ENCODE measurements at places on chromosomes 11 and 22. TPM values are rescaled to one million over a fixed set of nuclear protein-coding genes. Genes with fewer than 3 reads are reported as not detected.
A peak's percentile ranks its signal among the peaks of the same experiment; 100 is the strongest.

DNA sequence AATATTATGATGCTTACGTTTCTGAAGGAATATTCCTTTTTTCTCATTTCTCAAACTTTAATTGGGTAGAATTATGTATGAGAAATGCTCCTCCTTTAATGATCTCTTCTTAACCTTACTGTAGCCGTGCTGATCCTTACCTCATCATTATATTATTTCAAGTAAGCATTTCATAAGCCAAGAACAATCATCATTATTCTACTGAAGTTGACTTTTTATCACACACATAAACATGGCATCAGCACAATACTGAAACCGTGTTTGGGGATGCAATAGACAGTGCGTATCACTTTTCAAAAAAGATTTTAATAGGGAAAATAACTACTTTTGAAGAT is 162.8 kb downstream of the ARHGAP42 start:
- H3K4me1 ChIP-seq = no peaks in the 10 kb centered on the region
- DNase-seq = no peak
- H3K27me3 ChIP-seq = no peaks in the 10 kb centered on the region
- no peaks in the 10 kb centered on the region for H3K36me3 ChIP-seq

DNA sequence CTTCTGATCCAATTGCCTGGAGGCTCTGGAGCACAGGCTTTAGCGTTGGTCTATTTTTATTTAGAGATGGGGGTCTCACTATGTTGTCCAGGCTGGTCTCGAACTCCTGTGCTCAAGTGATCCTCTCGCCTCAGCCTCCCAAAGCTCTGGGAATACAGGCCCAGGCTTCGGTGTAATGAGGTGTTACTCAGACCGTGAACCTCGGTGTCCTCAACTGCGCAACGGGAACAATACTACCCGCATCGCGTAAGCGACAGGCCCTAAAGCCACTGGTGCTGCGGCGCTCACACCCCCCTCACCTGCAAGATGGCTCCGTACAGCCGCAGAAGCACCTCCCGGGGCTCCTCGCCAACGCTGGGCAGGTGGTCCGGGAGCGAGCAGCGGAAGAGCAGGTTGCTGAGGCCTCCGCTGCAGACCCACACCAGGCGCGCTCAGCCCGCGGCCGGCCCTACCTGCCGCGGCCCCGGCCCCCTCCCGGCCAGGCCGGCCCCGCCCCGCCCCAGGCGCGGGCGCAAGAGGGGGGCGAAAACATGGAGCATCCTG is 628 bp downstream of the CHKB start:
- DNase-seq = no peak
- peaks cover 4% of the 10 kb centered on the region for H3K36me3 ChIP-seq
- no peak overlapping the region for H3K27ac ChIP-seq
- peaks cover 2% of the 10 kb centered on the region for H3K4me1 ChIP-seq

DNA sequence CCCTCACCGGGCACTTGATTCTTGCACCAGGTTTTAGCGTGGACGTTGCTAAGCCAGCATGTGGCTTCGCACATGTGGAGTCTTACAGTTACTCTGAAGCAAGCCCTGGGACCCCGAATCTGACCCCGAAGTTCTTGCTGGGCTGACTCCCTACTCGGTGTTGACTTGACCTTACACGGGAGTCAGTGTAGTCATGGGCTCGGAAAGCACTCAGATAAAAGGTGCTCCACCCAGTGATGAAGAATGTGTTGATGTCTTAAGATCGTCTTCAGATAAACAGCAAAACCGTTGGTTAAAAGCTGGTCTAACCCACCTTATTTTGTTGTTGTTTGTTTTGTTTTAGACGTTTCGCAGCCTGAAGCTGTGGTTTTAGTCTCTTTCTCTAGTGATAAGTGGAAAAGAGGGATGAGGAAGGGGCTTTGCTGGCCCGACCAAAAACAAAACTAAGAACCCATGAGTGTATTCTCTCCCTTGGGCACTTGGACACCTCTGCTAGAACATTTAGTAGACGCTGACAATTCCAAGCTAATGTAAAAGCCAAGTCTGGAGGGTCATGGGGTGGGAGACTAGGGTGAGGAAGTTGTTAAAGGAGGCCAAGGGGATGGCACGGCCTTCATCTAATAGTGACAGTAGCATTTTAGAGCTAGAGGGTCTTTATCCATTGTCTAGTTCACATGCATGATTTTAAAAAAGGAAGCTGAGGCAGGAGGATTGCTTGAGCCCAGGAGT is 69.9 kb downstream of the BCR start:
- H3K4me3 ChIP-seq = no peak overlapping the region
- H3K27ac ChIP-seq = no peak overlapping the region
- peaks cover 15% of the 10 kb centered on the region for H3K4me1 ChIP-seq

DNA sequence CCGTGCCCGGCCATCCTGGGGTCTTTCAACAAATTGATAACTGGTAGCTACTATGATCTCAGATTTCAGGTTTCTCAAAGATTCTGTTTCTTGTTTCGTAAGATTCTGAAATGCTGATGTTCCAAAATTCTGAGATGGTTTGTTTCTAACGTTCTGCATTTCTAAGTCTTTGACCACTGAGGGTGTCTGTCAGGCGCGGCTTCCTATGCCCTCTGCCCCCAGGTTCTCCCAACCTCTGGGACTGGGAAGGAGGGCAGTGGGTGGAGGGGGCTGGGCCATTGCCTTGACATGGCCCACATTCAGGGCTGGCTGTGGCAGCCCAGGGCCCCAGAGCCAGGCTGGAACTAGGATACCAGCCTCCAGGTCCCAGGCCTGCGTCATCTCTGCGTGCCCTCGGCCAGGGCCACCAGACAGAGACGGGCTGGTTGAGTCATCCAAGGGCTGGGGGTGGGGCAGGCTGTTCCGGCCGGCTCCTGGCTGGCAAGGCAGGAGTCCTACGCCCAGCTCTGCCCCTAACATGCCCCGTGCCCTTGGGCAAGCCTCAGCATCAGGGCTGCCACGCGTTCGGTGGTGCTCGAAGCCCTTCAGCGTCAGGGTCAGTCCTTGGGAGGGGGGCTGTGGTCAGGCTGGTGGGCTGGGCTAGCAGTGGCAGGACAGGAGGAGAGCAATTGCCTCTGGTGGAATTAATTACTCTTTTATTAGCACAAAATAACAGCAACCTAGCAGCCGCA is 5.2 kb downstream of the TMEM134 start:
- peak; percentile 63 for DNase-seq
- no peak overlapping the region for H3K27ac ChIP-seq
- no peaks in the 10 kb centered on the region for H3K27me3 ChIP-seq
- H3K4me1 ChIP-seq = no peaks in the 10 kb centered on the region
- H3K36me3 ChIP-seq = peaks cover 4% of the 10 kb centered on the region
- peak overlapping the region; percentile 83 for H3K4me3 ChIP-seq

The CCDC15 gene
- 2.3 TPM for total RNA-seq

GRCh38 chr22:46088541-46089311 is 61.6 kb upstream of the PPARA start:
- DNase-seq = no peak
- no peak overlapping the region for H3K4me3 ChIP-seq
- no peak overlapping the region for H3K27ac ChIP-seq
- no peaks in the 10 kb centered on the region for H3K27me3 ChIP-seq
- no peaks in the 10 kb centered on the region for H3K36me3 ChIP-seq

Data from H9 (cell line).